Adrenal gland (tissue), 19 donors: ENCODE measurements at places on chromosomes 5 and 9.

- no peak for DNase-seq
Observed at GRCh38 chr5:158471535-158471924, 612.6 kb upstream of the CLINT1 start.

DNA sequence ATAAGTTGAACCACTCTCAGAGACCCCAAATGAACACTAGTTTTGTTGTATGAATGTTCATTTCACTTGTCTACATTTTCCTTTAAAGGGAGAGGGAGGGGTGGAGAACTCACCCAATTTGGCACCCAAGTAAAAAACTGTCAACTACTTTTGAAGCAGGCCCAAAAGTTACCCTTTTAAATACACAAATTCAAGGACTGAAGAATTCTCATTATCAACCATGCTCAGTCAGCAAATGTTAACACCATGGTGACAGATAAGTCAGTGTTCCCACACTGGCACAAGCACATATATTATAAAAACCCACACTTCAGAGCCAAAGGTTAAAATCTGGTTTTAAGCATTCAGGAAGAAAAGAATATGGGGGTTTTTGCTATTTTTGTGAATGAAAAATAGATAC, 31.6 kb downstream of the CSNK1A1 start:
- no peak for DNase-seq

DNA sequence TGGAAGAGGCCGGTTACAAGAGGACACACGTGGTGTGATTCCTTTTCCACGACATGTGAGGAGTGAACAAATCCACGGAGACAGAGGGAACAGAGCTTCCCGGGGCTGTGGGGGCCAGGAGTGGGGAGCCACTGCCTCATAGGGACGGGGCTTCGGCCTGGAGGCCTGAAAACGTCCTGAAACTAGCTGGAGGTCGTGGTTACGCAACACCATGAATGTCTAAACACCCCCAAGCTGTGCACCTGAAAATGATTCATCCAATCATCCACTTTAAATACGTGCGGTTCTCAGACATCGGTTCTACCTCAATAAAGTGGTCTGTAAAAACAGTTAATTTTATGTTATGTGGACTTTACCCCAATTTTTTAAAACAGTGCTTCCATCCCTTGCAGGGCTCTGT, 65.3 kb upstream of the PPP1R26 start:
- DNase-seq = no peak

DNA sequence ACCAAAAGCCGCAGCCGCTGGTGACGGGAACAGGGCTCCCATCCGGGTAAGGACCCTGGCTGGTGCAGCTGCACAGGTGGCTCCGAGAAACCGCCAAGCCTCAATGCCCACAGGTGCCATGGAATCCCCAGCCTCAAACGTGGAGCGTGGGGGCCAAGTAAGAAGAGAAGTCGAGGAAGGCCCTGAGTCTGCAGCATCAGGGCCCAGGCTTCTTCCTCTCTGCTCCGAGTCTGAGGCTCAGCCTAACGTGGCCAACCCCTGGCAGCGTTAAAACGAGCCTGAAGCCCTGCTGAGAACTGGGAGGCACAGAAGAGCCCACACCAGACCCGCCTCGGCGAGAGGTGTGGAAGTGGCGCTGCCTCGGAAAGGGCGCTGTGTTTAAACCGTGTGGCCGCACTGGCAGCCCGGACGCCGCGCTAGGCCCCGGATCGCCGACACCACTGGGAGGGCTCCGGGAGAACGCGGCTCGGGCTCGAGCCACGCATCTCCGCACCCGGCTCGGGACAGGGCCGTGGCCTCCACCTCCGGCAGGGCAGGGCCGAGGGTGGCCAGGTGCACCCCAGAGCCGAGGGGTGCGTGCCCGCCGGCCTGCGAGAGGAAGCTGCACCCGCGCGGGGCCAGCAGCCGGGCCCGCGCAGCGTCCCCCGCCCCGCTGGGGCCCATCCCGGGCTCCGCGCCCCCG, 730 bp downstream of the ZMYND19 start:
- DNase-seq = no peak

DNA sequence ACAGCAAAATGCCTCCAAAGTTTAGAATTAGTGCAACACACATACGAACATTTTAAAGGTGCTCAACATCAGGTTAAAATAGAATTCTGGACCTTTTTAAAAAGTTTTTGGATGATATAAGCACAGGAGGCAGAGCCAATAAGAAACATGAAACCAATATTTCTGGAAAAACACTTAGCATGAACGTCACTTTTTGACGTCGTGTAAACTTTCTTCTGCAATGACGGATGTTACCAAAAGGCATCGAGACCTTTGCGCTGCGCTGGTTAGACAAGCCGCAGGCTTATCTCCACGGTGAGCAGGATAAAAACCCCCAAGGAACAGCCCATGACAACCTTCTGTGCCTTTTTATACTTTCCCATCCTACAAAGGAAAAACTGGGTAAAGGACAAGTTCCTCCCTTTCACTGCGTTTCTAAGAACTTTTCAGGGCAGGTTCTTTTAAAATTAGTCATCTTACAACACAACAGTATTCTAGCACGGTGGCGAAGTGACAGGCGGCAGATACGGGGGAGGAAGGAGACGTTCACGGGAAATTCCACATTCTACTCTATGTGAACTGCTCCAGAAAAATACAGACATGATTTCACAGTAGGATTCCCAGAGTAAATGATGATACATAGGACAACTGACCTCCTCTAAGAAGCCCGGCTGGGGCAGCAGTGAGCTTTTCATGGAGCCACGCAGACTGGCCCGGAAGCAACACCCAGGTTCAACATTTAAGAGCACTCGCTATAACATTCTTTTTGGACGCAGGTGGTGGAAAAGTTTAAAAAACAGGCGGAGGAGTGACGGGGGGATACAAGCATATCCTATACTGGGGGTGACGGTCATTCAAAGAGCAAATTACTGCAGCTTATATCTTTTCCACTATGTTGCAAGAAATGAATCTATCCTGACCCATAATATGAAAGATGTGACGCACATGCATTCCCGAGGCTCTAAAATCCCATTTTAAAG, 52.4 kb downstream of the USP20 start:
- no peak for DNase-seq
